ENCODE measurements at places on chromosomes 12 and 14.
A peak's percentile ranks its signal among the peaks of the same experiment; 100 is the strongest.

GRCh38 chr12:131015581-131016337 lies 62.1 kb downstream of the ADGRD1 start:
- DNase-seq: no peak

DNA sequence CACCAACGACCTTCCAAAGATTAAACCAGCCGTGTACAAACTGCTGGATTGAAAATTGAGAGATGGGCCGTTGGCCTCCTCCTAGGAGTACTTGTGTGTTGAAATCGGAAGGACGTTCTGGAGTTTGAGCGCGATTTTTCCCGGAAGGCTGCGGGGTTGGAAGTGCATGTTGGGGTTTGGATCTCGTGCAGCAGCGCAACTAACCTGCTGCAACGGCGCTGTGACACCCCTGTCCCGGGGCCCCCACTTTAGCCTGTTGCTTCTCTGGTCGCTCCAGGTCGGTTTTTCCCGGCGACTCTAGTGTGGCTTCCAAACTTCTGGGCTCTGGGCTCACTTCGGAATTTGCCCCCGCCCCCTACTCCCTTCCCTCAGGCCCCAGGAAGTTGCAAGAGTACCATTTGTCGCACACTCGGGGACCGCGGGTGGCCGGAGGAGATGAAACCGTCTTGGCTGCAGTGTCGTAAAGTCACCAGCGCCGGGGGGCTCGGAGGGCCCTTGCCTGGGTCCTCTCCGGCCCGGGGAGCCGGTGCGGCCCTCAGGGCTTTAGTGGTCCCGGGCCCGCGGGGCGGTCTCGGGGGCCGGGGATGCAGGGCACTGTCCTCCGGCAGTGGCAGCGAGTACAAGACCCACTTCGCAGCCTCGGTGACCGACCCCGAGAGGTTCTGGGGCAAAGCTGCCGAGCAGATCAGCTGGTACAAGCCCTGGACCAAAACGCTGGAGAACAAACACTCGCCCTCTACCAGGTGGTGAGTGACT lies at the start of gene ACSS3:
ACSS3 (plus strand) TSS at position 394 of the 756 bp plus-strand sequence; CDS start at position 436, 42 bp downstream.
- DNase-seq: peak; percentile 15

GRCh38 chr12:94589591-94590001 lies 60.8 kb downstream of the TMCC3 start:
- no peak for DNase-seq

DNA sequence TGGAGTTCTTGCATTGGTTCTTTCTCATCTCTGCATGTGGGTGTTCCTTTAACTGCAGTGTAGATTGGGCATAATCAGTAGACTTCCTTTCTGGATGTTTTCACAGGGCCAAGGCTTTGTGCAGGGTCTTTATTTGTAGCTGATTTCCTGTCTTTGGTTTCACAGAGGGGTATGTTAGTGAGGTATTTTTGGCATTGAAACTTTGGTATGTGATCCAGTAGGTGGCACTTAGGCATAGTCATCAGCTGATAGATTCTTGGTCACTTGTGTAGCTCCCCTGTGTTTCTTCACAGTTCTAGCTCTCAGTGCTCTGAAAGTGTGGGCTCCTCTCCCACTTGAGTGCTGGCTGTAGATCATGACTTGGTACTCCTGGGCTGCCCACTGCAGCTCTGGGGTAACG lies 52.7 kb upstream of the LMO3 start:
- DNase-seq: no peak

DNA sequence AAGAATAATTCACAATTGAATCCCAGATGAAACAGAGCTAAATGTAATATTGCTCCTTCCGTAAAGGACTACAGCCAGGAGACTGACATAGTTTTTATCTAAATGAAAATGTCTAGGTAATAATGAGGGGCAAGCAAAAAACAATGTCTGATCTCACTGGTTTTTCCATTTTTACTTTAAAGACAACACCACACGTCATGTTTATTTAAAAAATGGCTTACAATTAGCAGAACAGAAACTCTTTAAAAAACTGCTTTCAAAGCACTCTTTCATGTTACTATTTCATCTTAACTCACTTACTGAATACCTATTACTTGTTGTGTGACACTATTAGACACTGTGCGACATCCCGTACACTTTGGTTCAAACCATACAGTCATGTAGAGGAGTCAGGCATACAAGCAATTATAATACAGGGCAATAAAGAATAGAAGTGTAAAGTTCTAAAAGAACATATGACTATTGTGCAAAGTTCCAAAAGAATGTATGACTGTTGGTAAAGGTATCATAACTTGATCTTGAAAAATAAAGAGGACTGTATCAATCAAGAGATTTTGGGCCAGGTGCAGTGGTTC lies 9.1 kb downstream of the BTBD7 start:
- DNase-seq: no peak

GRCh38 chr12:22729957-22730443 lies 105.0 kb downstream of the ETNK1 start:
- no peak for DNase-seq

- DNase-seq: no peak
Measured at GRCh38 chr14:102303664-102304063, 1.3 kb downstream of the MOK start.

GRCh38 chr14:54709444-54709843 lies 142.5 kb downstream of the SAMD4A start:
- DNase-seq: no peak

GRCh38 chr12:10190558-10191388 lies 11.9 kb downstream of the TMEM52B start:
- DNase-seq: peak; percentile 70

GRCh38 chr14:71665781-71666180 lies 266.4 kb upstream of the RGS6 start:
- no peak for DNase-seq

DNA sequence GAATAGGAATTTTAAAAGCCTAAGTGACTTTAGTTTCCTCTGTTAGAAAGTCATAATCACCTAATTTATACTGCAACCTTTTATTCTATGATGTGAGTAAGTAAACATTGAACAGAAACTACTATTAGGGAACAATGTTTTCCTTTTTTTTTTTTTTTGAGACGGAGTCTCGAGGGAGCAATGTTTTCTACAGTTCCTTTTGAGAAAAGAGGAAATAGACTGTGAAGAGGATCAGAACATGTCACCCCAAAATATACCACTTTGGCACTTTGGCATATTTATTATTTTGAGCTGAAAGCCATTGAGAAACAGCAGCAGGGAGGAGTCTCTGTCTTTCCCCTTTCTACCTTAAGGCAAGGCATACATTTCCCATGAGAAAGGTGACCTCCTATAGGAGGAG lies 162.7 kb upstream of the CNOT2 start:
- no peak for DNase-seq

- peak; percentile 17 for DNase-seq
Measured at GRCh38 chr14:26959972-26960660, 362.3 kb upstream of the NOVA1 start.

DNA sequence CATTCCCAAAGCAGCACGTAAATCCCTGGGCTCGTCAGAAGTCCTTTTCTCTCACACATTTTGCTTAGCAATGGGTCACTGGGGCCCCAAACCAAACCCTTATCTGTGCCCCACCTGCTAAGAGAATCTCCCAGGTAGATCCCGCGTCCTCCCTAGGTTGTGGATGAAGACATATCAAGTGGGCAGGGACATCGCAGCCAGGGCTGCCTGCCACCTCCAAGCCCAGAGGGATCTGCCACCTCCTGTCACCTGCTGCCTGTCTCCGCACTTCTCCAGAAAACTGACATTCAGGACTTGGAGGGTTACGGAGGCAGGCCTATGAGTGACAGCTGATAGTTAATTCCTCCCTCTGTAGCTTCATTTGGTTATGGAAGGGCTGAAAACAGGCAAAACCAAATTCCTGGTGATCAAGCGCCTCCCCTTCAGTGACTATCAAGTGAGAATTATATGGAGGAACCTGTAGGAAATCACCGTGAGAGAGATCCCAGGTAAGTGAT lies 19.5 kb downstream of the BCL11B start:
- no peak for DNase-seq

DNA sequence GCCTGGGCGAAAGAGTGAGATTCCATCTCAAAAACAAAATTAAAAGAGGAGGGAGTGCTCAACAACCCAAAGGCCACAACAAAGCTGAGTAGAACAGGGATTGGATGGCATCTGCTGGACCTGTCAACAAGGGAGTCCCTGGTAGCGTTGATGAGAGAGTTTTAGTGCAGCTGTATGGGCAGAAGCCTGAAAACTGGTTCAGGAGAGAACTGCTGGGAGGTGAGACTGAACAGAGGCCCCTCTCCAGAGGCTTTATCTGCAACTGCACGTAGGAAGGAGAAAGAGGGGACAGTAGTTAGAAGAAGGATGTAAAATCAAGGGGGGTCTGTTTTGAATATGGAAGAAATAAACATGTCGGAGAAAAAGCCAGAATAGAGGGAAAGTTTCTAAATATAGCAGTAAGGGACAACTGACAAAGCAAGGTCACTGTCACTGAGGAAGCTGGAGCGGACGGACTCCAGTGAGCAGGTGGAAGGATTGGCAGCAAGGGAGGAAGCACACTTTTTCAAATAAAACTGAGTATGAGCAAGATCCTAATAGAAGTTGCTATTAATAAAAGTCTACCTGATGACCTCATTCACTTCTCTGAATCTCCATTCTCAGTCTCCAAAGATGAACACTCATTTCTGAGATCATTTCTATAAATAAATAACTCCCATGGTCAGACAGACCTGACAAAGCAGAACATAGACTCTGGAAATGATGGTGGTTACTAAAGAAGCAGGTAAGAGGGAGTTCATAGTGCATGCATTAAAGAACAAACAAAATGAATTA lies 11.8 kb upstream of the ATF1 start:
- DNase-seq: no peak

DNA sequence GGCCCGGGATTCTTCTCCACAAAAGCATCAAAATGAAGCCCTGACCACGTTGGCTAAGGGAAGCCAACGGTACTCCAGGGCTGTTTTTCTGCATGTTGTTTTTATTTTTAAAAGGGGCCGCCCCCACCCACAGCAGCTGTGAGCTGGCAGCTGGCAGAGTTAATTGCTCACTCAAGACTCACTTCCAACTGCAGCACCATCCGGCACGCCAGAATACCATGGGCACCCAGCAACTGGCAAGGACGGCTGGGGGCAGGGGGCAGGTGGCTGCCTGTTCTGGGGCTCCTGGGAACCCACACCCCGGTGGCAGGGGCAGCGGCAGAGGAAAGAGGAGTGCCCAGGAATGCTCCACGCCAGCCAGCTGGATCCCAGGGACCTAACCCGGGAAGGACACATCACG lies 44.3 kb downstream of the NCOR2 start:
- peak; percentile 68 for DNase-seq

GRCh38 chr12:113083863-113084435 lies 27.4 kb downstream of the DTX1 start:
- no peak for DNase-seq

GRCh38 chr14:95204705-95205104 lies 47.4 kb upstream of the DICER1 start:
- no peak for DNase-seq

DNA sequence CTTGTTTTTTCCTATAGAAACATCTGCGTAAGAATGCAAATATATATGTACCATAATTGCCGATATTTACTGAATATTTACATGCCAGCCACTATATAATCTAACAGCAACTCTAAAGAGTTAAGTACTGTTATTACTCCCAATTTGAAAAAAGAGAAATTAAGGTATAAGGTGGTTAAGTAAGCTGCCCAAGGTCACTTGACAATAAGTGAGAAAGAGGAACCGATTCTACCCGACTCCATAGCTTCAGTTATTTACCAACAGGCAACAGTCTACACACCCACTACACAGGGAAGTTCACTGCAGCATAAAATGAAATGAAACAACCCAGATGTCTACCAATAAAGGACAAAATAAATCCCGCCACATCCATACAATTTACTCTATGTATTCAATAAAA lies 1.1 kb downstream of the MIS18BP1 start:
- peak; percentile 33 for DNase-seq

Data from NCI-H345 (cell line).